ENCODE measurements at places on chromosomes 7 and 10.
A peak's percentile ranks its signal among the peaks of the same experiment; 100 is the strongest.

- no peak for DNase-seq
Observed at GRCh38 chr10:113754768-113755167, 3.3 kb downstream of the PLEKHS1 start.

DNA sequence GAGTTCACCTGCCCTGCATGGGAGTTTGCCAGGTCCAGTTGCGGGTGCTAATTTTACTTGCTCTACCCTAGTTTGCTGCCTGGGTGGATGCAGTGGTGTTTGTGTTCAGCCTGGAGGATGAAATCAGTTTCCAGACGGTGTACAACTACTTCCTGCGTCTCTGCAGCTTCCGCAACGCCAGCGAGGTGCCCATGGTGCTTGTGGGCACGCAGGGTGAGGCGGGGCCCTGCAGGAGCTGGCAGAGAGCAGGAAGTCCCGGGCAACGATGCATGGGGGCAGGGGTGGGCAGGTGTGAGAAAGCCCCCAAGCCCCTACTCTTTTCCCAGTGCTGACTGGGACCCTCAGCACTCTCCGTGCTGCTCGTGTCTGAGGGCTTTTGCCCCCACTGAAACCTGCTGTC lies 31.3 kb downstream of the AGAP3 start:
- DNase-seq = no peak

DNA sequence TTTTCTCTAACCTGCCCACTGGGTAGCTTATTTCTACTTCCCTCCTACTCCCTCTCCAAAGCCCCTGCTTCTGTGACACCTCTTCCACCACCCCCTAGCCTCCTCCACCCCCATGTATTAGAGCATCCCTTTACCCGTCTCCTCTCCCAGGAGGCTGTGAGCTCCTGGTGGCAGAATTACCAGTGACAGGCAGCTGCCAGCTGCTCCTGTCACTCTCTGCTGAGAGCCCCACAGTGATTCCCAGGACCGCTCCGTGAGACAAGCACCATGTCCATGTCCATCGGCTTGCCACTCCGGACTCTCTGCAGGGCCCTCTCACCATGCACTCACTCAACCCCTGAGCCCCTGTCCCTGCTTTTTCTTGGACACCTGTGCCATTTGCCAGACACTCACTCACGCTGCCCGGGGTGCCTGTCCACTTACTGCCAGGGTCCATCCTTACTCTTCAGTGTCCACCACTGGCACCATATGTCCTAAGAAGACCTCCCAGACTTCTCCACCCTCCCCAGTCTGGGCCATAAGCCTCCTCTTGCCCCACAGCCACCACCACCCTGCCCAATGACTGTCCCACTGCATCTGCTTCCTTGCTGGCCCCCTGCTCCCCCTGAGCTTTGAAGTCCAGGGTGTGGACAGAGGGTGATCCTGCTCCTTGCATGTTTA lies 9.8 kb downstream of the WDFY4 start:
- DNase-seq = no peak

GRCh38 chr10:87763086-87763861 lies 54.8 kb downstream of the ATAD1 start:
- no peak for DNase-seq

- DNase-seq = no peak
Observed at GRCh38 chr7:131931370-131931769, 374.9 kb upstream of the PODXL start.

- no peak for DNase-seq
Observed at GRCh38 chr7:55065079-55065478, 46.3 kb downstream of the EGFR start.

DNA sequence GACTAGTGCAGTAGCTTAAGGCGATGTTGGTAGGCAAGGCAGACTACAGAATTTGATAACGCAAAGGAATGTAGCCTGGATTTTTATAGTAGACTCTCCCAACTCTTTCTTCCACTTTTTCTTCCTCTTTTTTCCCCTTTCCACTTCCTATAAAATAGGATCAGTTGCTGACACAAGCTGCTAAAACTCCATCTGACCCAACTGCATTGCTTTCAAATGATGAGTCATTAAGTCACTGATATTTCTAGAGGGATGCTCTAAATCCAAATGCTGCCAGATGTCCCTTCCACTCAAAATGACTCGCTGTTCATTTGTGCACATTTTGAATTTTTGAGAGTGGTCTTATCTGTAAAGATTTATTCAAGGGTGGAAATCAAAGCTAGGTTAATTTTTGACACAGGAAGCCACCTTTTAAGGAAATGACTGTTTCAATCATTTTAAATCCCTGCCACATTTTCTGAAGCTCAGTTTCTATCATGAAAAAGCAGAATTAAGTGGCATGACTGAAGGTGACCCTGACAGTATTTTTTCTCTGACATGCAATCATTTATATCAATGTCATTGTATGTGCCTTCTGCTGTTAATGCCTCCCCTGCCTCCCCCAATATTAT lies 25.8 kb upstream of the SFMBT2 start:
- DNase-seq = no peak

DNA sequence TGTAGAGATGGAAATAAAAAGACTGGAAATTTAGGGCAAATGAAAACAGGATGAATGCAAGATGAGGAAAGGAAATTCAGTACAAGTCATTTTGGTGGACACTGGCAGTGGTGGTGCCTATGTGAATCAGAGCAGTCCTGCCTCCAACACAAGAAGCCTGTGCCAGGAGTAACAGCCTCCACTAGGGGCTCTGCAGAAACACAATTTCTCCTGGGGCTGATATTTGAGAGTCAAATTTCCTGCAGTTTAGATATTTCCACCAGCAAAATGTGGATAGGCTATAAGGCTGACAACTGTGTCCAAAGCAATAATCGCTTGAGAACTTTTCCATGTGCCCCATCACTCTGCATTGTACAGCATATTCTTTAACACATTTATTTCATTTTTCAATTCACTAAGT lies 4.7 kb upstream of the PLXDC2 start:
- peak; percentile 21 for DNase-seq

DNA sequence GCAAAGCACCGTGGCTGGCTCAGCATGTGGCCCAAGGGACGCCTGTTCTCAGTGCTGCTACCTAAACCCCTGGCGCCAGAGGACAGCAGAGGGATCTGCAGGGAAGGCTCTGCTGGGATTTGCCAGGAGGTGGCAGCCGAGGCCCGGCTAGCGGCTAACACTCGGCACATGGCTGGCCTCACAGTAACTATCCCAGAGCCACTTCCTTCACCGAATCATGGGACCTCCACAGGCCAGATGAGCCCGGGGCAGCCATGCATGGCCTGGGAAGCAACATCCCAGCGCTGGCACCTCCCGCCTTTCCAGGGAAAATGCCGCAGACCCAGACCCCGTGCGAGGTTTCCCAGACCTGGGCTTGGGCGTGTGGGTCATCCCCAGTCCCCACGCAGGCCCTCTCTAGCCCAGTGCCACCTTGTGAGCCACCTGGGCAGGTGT lies 36.4 kb downstream of the DPYSL4 start:
- DNase-seq = no peak

- DNase-seq = no peak
Observed at GRCh38 chr10:101032637-101033224, 1.7 kb downstream of the SFXN3 start.

- no peak for DNase-seq
Observed at GRCh38 chr10:34880817-34881216, 65.7 kb upstream of the PARD3 start.

DNA sequence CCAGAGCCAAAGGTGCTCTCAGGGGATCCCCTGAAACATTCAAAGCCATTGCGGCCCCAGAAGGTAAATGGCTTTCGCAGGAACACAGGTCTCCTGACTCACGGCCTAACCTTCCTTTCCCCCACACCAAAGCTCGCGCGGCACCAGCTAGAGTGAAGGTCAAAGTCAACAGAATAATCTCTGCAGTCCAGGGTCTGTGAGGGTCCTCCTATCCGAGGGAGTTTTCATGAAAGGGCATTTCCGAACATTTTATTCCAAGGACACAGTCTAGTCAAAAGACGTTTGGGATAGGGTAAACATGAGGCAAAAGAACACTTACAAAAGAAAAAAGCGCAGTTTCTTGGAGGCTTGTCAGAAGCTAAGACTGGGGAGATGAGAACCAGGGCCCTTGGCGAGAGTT lies 559 bp upstream of the STEAP2 start:
- DNase-seq = no peak

DNA sequence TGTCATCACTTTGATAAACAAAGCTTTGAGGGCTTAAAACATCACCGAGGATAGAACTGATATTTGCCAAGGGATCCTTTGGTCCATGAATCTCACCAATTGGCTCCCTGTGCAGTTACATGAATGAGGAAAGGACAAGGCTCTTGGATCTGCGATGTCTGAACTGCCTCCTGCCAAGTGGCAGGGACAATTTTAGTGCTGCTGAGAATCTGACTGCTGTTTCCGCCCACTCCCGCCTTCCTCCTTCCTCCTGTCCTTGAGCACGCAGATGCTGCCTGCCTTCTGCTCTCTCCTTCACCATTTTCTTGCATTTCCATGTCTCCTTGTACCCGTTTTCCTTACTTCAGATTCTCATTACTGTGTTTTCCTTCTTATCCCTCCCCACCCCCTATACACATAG lies 26.8 kb upstream of the ITPRID1 start:
- no peak for DNase-seq

GRCh38 chr7:29825775-29826529 lies 19.6 kb downstream of the WIPF3 start:
- DNase-seq = peak; percentile 84

DNA sequence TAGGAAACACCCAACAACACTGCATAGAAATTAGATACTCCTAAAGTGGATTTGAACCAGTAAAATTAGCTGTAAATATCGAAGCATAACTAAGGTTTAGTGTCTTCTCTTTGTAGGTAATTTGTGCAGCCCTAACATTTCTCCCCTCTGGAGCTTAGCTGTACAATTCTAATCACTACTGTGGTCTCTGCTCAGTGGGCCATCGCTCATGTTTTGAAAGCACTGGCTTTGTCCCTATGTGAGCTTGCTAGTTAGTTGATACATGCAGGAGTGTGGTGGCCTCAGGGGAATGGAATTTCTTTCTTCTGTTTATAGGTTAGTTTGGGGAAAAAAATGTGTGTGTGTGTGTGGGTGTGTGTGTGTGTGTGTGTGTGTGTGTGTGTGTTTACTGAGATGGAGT lies 373.1 kb downstream of the DPP6 start:
- no peak for DNase-seq

GRCh38 chr7:128067983-128068382 lies 36.7 kb upstream of the LRRC4 start:
- DNase-seq = no peak

DNA sequence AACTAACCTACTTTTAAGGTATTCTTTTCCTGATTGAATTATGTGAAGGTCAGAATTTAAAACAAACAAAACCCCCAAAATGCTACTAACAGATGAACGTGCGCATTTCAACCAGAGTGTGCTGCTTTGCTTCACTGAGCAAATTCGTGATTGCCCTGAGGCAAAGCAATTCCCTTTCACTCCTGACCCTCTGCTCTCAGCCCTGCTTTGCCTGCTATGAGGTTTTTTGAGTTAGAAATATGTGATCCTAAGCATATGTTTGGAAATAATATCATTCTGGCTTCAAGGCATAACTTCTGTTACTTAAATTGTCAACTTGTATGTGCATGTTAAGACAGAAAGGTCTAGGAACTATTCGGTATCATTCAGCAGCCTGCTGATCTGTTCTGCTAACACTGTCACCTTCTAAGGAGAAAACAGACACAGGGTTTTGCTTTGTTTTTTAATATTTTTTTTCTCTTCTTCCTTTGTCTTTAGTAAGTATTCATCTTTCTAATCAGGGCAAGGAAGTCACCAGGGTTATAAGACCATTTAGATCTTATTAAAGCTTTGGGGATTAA lies 124.2 kb downstream of the GNAT3 start:
- no peak for DNase-seq

GRCh38 chr7:22210355-22210754 lies 146.6 kb downstream of the RAPGEF5 start:
- DNase-seq = no peak

DNA sequence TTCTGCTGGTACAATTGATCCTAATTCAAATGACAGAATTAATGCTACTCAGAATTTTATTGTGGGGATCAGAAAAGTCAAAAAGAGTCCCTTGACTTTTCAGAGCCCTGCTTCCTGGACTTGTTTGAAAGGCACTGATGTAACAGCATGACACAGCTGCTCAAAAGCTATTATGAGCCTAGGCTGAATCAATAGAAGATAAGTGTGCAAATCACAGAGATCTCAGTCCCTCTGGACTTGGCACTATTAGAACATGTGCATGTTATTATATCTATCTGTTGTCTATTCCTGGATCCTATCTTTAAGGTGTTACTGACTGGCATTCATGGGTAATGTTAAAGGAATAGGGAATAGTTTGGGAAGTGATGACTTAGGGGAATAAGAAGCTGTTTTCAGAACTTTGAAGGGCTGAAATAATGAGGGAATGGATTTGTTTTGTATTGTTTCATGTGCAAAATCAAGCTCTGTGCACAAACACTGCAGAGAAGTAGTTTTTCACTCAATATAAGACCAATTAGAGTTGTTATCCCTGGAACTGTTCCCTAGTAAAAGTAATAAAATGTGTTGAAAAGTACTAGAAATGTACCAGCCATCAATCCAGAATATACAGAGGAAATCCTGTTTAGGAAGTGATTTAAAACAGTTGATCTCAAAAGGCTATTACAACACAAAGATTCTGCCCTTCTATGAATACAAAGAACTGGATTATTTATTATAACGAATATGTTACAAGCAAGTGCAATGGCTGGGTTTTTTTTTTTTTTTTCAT lies 814.9 kb upstream of the C7orf33 start:
- no peak for DNase-seq

- no peak for DNase-seq
Observed at GRCh38 chr7:114875186-114875585, 46.7 kb upstream of the MDFIC start.

- no peak for DNase-seq
Observed at GRCh38 chr10:19063986-19064385, 15.4 kb downstream of the MALRD1 start.

- no peak for DNase-seq
Observed at GRCh38 chr10:103153302-103154197, 39.5 kb downstream of the NT5C2 start.

GRCh38 chr7:105585850-105586500 lies 4.7 kb upstream of the EFCAB10 start:
- DNase-seq = peak; percentile 77

- DNase-seq = peak; percentile 93
Observed at GRCh38 chr7:20238754-20239324, 21.7 kb upstream of the MACC1 start.

GRCh38 chr7:24608504-24608903 lies 35.3 kb downstream of the PALS2 start:
- DNase-seq = no peak

DNA sequence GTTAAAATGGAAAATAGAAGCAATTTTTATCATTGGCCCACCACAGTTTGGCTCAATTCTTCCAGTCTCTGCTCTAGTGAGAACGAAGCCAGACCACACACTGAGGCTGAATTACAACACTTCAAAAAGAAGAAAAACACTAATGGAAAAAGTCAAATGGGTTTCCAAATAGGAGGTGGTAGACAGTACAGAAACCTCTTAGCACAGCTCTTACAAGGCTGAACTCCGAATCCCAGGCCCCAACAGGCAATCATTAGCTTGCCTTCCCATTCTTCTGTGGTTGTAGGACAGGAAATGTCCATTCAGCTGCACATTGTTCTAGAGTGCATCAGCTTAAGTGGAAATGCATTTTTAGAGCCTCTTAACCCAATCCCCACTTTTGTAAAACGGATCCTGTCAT lies 115.1 kb upstream of the MEOX2 start:
- DNase-seq = no peak

Measured in MM.1S (cell line).